Germinal center (tissue), 1 donor: ENCODE measurements at places on chromosomes 4 and X.

DNA sequence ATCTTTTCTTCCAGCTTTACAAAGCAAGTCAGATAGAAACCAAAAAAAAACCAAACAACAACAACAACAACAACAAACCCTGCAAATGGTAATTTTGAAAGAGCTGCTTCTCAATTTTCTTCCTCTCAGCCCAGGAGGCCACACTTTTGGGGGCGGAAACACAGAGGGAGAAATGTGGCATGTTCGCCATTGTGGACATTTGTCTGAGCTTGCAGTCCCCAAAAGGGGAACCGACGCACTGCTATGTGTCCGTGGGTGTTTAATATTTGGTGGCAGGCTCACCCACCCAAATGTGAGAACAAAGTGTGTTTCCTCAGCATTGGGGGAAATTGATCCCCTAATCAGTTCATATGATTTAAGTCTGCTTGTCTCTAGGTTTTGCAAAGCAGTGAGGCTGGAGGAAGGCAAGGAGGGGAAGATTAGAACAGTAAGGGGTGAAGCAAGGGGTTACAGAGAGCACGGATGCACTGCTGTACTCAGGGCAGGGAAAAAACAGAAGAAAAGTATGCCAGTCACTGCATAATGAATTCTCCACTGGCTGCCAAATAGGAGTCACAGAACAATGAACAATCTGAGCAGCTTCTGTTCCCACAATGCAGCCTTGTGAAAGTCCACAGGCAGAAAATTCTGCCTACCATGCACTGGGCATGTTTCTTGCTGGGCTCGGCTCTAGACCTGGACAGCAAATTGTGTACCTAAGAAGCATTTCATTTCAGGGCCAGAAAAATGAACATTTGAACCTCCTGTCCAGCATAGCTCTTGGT, 74.7 kb upstream of the GPM6B start:
- no peak for DNase-seq

- no peak for DNase-seq
These were observed 174.9 kb upstream of the MXRA5 start for GRCh38 chrX:3521396-3521795.

GRCh38 chrX:39491548-39492297, 606.0 kb downstream of the BCOR start:
- DNase-seq = peak; percentile 62

- DNase-seq = no peak
These were observed 12.1 kb downstream of the FRG2 start for GRCh38 chr4:190014771-190015537.

DNA sequence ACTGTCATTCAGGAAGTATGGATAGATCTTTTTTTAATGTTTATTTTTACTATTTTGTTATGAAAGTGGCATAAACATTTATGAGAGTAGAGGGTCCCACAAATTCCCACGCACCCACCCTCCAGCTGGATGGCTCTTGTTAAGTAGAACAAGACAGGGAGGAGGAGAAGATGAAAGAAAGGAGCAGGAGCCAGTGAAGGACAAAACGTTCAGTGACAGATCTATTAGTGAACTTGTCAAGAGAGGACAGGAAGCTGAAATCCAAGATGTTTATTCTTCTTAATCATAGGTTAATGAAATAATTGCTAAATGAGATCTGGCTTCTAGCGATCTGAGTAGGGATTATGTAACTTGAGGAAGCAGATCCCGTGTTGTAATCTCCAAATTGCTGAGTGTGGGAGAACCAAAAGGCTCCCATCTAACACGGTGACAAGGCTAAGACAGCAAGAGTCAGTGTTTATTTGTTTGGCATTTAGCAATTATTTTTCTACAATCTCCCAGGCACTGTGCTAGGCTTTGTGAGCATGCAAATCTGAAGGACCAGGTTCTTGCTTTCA, 162.5 kb downstream of the SHROOM3 start:
- DNase-seq = no peak

GRCh38 chr4:40276546-40276945, 58.6 kb upstream of the CHRNA9 start:
- no peak for DNase-seq

GRCh38 chrX:38816155-38816554, 14.9 kb downstream of the MID1IP1 start:
- DNase-seq = no peak

- no peak for DNase-seq
These were observed 816.0 kb upstream of the PCDH10 start for GRCh38 chr4:132332932-132333723.

- DNase-seq = no peak
These were observed 591.4 kb upstream of the PCDH10 start for GRCh38 chr4:132557660-132558059.

GRCh38 chr4:25697516-25697915, 41.9 kb downstream of the SLC34A2 start:
- no peak for DNase-seq

DNA sequence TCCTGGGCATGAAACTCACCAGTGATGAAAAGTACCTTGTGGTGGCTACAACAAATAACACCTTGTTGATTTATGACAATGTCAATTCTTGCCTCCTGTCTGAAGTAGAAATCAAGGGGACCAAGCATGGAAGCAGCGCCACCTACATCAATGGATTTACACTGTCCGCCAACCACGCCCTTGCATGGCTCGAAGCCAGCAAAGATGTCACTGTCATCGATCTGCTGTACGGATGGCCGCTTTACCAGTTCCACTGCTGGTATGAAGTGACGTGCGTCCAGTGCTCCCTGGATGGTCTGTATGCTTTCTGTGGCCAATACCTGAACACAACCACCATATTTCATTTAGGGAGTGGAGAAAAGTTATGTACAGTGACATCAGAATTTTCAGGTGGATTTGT, 200.5 kb downstream of the NWD2 start:
- DNase-seq = no peak

DNA sequence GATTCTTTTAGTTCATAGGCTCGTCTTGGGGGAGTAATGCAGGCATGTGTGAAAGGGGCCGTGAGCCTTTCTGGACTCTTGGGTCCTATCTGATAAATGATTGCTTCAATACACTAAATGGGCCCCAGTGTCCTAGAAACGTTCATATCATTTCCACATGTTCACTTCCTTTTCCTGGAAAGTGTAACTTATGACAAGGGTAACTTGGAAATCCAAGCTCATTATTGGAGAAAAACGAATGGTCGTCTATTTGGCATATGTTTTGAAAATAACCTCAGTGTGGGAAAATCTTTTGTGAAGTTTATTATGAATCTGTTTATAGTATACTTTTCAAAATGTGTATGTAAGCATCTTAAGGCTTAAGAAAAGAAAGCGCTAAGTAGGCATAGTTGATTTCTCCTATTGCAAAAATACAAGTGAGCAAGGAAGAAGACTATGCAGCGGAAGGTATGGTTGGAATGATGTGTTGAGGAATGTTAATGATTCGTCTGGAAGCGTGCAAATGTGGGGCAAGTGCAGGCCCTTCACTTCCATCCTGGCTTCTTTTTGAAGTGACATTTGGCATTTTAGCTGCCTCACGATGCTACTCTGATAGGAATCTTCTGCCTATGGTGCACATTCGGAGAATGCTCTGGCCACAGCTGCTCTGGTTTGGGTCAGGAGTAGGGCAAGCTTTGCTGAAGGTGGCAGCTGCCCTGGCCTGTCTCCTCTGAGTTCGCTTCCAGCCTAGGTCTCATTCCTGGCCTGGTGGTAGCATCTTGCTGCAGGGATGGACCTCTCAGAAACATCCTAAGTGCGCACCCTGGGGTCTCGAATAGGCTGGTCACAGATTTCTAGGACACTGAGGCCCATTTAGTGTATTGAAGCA, 49.5 kb upstream of the STOX2 start:
- DNase-seq = no peak

- DNase-seq = no peak
These were observed 142.3 kb downstream of the SHROOM4 start for GRCh38 chrX:50671661-50672060.
